ENCODE measurements at places on chromosomes 7 and 10.
A peak's percentile ranks its signal among the peaks of the same experiment; 100 is the strongest.

GRCh38 chr10:4677296-4678021 is 148.5 kb upstream of the AKR1E2 start:
- no peak for DNase-seq

DNA sequence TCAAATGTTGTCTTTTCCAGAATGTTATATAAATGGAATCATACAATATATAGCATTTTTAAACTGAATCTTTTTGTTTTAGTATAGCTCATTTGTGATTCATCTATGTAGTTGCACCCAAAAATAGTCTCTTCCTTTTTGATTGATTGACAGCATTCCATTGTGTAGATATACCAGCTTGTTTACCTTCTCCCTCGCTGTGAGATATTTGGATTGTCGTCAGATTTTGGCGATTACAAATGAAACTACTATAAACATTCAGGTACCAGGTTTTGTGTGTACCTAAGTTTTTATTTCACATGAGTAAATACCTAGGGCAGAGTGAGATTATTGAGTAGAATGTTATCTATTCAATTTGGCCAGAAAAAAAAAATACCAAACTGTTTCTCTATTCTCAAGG is 584.7 kb upstream of the SORCS1 start:
- DNase-seq: no peak

- no peak for DNase-seq
Observed at GRCh38 chr7:91233212-91233611, 31.0 kb upstream of the FZD1 start.

GRCh38 chr7:7505915-7506314 is 29.8 kb downstream of the COL28A1 start:
- no peak for DNase-seq

- DNase-seq: no peak
Observed at GRCh38 chr7:134422008-134422407, 36.9 kb downstream of the AKR1B1 start.

GRCh38 chr7:1914743-1915142 is 244.7 kb downstream of the ELFN1 start:
- no peak for DNase-seq

GRCh38 chr7:43666938-43667337 is 62.4 kb downstream of the COA1 start:
- DNase-seq: no peak

- no peak for DNase-seq
Observed at GRCh38 chr7:75624134-75624832, 114.5 kb downstream of the HIP1 start.

DNA sequence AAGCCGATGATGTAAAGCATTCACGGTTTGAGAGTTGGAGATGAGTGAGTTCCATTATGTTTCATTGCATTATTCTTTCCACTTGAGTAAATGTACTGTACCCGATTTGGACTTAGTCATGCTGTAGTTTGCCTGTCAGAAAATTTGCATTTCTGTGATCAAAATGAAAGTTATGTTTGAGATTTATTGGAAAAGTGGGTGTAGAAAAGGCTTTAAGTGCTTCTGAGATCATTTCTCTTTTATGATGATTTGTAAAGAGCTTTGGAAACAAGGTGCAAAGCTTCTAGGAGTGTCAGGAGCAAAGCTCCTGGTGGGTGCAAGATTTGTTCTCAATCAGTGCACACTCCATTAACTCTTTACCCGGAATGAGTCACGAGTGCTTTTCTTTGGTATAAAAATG is 204.1 kb upstream of the POM121L12 start:
- no peak for DNase-seq

DNA sequence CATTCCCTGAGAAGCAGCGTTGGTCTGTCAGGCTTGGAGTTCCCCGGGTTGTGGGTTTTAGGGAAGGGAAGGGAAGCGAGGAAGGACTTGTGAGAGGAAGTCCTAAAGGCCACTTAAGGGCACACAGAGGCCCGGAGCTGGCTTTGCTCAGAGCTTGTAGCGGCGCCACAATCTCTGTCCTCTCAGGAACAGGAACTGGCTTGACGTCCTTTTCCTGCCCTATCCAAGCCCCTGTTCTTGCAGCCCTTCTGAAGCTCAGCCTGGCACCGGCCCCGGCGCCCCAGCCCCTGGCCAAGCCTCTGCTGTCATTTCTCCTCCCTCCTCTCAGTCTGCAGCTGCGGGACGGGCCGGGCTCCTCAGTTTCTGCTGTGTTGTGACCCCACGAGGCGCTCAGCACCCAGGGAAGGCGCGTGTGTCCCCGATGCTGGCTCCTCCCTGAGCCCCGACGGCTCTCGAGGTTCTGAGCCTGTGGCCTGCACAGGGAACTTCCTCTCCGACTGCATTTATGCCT is at the start of gene GIMAP8:
GIMAP8 (plus strand) TSS at position 140 of the 511 bp plus-strand sequence. CDS start 16,069 bp downstream, outside the sequence.
- no peak for DNase-seq

GRCh38 chr7:149495785-149496641 is 1.6 kb downstream of the ZNF746 start:
- no peak for DNase-seq

GRCh38 chr7:124674451-124674850 is 91.1 kb downstream of the GPR37 start:
- no peak for DNase-seq

DNA sequence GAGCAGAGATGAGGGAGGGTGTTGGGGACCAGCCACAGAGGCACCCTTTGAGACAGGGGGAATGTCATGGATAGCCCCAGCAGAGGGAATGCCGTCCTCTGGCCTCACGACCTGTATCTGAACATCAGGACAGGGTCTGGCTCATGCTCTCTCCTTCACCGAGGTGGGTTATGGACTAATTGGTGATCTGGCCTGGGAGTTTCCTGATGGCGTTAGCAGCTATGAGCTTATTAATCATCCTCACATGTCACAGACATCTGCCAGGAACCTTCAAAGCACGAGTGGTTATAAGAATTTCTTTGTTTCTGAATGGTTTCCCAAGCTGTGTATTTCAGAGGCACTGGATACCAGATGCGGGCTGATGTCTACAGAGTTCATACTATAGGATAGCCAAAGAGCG is 6.9 kb downstream of the CPA4 start:
- DNase-seq: no peak

DNA sequence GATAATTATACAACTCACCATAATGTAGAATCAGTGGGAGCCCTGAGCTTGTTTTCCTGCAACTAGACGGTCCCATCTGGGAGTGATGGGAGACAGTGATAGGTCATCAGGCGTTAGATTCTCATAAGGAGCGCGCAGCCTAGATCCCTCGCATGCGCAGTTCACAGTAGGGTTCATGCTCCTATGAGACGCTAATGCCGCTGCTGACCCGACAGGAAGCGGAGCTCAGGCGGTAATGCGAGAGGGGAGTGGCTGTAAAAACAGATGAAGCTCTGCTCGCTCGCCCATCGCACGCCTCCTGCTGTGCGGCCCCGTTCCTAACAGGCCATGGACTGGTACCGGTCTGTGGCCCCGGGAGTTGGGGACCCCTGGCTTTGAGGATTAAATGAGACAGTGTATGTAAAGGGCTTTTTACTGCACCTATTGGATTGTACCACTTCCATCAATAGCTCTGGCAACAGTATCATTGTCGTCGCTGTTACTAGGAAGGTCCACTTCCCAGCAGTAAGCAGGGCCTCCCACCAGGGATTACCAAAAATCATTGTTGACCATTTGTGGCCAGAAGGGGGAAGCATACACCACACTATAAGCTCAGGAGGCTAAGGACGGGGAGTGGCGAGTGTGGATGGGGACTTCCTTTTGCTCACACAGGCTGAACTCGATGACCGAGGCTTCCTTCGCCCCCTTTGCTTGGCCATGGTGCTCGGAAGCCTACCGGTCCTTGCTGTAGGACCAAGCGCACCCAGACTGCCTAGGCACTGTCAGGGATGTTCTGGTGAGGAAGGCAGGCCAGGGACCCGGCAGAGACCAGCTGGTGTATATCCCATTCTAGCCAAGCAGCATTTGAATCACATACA is 26.4 kb downstream of the AKR1B1 start:
- peak; percentile 75 for DNase-seq

DNA sequence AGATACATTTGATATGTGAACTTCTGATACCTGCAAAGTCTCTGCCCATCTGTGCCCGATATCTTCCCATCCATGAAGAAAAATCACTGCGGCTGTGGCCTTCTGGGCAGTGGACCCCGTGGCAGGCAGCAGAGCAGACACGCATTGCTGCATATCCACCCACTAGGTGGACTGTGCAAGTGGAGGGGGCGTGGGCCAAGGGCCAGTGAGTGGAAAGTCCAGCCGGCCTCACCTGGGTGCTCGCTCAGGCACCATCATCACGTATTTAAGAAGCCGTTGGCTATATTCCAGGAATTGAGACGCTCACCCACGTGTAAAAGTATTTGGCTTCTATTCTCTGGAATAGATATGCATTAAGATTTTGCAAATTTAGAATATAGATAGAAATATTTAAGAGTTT is 30.8 kb upstream of the SLC13A1 start:
- DNase-seq: no peak

- no peak for DNase-seq
Observed at GRCh38 chr7:117774943-117775342, 98.3 kb downstream of the CTTNBP2 start.

- no peak for DNase-seq
Observed at GRCh38 chr7:112749775-112750174, 40.4 kb downstream of the TMEM168 start.

GRCh38 chr7:123727071-123727837 is 21.5 kb downstream of the WASL start:
- no peak for DNase-seq

- DNase-seq: no peak
Observed at GRCh38 chr7:43081603-43082002, 30.8 kb upstream of the HECW1 start.

DNA sequence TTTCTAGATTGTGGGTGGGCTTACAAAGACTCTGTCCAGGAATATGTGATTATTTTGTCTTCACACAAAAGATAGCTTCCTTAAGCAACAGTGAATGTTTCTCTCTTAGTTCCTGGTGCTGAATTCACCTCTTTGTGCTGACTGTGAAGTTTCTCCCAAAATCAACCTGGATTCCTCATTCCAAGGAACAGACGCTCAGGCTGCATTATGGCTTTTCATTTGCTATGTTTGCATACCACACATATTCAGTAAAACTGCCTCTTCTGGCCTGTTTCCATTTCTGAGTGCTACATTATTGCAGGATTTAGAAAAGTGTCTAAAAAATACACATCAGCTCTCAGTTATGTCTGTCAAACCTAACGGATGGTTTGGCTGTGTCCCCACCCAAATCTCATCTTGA is 21.5 kb downstream of the MACROH2A2 start:
- DNase-seq: no peak

DNA sequence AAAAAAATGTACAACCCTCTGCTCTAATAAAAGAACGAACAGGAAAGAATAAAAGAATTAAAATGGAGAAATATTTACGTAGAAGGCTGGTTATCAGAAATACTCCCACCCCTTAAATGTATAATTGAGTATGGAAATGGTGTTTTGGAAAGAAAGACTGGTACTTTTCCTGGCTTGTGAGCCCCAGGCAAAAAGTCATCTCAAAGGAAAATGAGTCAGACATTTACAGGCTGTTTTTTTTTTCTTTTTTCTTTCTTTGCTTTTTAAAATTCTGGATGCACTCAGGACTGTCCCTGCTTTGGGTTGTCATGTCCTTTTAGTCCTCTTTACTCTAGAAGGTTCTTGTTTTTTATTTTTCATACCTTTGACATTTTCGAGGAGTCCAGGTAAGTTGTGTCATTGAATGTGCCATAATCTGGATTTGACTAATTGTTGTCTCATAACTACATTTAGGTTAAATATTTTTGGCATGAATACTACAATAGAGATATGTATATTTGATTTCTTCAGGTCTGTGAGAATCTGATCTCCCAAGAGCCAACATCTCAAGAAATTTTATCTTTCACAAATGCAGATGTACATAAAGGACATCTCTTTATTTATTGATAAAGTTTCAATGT is 313.0 kb upstream of the GLI3 start:
- DNase-seq: no peak

GRCh38 chr7:145169908-145170307 is 334.1 kb upstream of the TPK1 start:
- no peak for DNase-seq

GRCh38 chr10:92567952-92568600 is 5.8 kb downstream of the IDE start:
- DNase-seq: peak; percentile 30

- DNase-seq: no peak
Observed at GRCh38 chr10:124084708-124085107, 8.7 kb downstream of the CHST15 start.

DNA sequence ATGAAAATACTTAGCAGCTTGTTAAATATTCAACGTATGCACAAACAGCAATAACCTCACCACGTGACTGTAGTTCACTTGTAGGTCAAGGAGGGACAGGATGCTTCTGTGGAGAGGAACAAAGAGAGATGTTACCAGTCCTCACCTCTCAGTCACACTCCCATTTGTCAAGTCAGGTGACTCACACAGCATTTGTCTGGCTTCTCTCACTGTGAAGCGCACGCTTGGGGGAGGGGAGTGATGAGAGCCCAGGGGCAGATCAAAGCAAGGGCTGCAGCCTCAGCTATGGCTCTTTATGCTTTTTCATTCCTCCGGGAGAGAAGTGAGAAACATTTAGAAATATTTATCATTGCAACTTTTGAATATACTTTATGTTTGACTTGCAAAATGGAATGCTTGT is 2.9 kb upstream of the RBM20 start:
- DNase-seq: no peak

DNA sequence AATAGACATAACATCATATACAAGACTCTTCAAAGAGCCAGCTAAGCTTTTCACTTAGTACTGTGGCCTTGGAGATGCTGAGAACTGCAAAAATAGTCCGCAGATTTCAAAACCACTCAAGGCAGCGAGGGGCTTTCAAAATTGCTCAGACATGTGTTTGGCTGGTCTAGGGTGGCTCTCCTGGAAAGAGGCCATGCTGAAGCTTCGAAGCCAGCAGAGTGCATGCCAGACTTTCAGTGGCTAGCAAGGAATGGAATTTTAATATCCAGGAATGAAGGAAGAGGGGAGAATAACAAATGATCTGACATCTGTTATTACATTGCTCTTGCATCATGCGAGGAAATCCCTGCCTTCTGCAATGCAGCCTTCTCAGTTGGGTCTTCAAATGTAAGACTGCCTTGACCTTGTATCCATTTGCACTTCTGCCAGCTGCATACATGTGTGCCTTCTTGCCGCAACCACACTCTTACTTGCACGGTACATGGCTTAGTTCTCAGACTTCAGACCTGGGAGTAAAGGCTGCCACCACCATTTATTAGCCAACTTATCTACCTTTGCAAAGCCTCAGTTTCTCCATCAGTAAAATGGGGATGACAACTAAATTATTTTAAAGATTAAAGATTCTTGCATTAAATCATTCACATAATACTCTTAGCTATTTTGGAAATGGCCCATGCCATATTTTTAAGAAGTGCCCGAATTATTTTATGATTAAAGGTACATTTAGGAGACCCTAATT is 55.9 kb downstream of the ITIH5 start:
- no peak for DNase-seq

GRCh38 chr7:15681631-15682030 is 4.9 kb downstream of the MEOX2 start:
- DNase-seq: no peak
